ENCODE measurements at places on chromosomes 13 and 19. TPM values are rescaled to one million over a fixed set of nuclear protein-coding genes. Genes with fewer than 3 reads are reported as not detected.

DNA sequence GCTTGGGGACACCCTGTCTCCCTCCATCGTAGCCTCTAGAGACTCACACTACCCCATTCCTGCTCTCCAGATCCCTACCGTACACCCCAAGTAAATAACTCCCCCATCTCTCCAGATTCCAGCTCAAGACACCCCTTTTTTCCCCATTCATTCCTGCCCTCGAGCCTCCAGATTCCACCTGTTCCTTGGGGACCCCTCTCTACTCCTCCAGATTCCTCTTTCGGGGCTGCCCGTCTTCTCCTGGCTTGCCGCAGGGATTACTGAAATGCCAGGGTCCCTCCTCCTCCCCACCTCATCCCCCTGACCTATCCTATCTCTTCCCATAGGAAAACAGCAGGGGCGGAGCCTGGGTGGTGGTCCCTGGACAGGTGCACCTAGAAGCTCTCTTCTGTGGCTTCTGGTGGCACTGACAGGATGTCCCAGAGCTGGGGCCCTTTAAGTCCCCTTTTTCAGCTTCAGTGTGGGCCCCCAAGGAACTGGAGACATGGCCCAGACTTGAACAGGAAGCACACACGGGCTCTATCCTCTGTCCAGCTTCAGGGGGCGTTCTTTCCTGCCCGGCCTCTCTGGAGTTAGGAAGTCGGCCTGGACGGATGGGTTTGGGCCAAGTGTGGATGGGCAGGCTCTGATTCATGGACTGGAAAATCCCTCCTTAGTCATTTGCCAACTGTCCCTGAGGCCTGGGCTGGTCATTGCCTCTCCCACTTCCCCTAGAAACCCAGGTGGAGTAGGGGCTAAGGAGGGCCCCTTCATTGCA, 1.2 kb downstream of the ZSWIM4 start:
- DNase-seq: no peak

MRI1 gene
- 30.2 TPM for total RNA-seq

DNA sequence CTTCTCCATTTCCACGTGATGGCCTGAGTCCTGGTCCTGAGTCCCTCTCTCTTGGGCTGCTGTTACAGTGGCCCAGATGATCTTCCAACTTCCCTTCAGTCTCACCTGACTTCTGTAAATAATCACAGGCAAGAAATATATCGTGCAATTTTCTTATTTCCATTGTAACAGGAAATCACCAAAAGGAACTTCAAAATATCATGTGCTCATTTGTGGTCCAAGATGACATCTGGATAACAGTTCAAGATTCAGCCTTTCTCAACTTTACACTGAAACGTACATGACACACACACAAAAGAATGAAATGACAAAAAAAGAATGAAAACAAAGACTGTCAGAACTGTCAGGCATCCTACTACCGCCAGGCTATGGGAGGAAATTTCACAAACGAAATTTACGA, 22.0 kb upstream of the RAP2A start:
- DNase-seq: no peak

- no peak for DNase-seq
Measured at GRCh38 chr19:15468675-15469512, 4.5 kb upstream of the RASAL3 start.

DNA sequence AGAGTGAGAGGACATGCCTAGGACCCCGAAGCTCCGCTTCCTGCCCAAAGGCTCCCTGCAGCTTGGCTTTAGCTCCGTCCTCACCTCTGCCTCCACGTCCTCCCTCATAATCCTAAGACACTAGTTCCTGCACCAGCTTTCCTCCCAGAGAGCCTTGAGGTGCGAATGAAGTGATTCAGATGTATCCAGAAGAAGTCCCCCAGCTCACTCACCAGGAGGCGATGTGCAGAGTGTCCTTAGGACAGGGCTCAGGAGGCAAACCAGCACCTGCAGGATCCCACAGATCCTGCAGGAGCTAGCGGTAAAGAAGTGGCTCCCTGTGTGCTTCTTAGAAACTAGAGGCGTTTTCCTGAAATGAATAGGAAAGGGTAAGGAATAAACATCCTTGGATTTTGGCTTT, 109.7 kb downstream of the HSPH1 start:
- no peak for DNase-seq

DNA sequence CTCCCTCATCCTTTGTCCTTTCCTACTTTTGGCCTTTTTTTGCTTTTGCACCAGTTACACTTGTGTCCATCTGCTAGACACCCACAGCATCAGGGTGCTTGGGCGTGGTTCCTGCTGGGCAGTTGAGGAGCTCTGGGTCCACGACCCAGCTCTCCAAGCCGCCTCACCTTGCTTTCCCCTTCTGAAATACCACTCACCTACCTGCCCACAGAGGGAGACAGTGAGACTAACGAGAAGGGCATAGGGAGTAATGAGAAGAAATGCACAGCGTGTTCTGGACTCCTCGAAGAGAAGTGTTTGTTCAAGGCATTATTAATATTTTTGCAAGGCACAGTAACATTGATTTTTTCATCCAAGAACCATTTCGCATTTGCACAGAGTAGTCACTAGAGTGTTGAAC, 92.9 kb downstream of the DNAJC15 start:
- DNase-seq: no peak

DNA sequence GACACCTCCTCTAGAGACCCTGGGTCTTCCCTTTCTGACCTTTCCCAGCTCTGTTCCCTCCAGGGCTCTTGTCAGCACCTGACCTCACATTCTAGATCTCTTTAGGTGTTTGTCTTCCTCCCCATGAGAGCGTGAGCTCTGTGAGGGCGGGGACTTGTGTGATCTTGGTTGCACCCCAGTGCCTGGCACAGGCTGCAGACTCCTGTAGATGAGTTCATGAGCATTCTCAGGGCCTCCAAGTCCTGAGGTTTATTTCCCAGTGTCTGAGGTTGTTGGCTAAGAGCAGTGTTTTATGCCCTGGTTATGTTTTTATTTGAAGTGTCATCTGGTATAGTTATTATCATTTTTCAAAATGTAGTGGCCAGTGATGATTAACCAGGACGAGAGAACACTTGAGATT, 596 bp downstream of the CEACAM4 start:
- DNase-seq: no peak
